Stimulated activated CD4-positive, alpha-beta T cell treated with anti-CD3 and anti-CD28 coated beads, Interleukin-1b, Interleukin-23, amount 100 ng/mL, for 1 hour (primary cell): ENCODE measurements at places on chromosomes 5 and 9.

- no peak for DNase-seq
These were observed 166.6 kb upstream of the S1PR3 start for GRCh38 chr9:88824711-88825110.

DNA sequence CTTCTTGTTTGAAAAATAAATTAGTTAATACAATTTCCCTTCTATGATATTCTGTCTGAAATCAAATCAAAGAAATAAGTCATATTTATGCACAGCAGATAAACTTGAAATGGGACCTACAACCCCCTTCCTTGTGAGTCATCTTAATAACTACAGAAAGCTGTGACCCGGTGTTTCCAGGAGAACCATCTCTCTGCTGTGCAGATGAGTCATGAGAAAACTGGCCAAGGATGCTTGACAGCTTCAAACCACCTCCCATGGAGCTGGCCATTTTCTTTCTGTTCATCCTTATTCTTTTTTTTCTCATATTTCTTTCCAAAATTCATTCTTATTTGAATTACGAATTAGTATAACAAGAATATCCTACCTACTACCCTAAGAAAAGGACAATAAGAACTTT lies 43.4 kb upstream of the NR4A3 start:
- DNase-seq, result no peak

- no peak for DNase-seq
These were observed 11.7 kb downstream of the MTREX start for GRCh38 chr5:55319491-55319890.

GRCh38 chr9:5593904-5594303 lies 35.0 kb upstream of the RIC1 start:
- DNase-seq, result no peak

- DNase-seq, result no peak
These were observed 52.7 kb downstream of the RXRA start for GRCh38 chr9:134378901-134379338.

- no peak for DNase-seq
These were observed 103.4 kb upstream of the RASEF start for GRCh38 chr9:83166372-83166771.

- DNase-seq, result no peak
These were observed 67.5 kb downstream of the SEMA6A start for GRCh38 chr5:116507051-116507537.

GRCh38 chr9:87650611-87651295 lies 75.2 kb upstream of the CTSL start:
- no peak for DNase-seq

DNA sequence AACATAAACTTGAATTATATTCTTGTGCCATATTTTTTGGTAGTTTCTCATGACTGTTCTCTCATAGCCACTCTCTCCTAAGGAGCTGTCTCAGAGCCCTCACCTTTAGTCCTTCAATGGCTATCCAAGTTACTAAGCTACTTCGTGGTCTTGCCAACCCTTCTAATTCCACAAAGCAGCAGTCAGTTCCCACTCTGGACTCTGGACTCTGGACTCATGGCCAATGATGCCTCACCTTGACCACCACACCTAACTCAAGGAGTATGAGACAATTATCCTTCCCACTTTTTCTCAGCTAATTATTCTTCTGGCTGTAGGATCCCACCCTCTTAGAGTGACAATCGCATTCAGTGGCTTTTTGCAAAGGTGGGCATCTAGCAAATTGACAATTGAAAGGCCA lies 42.2 kb downstream of the TUSC1 start:
- no peak for DNase-seq

GRCh38 chr9:99445371-99445891 lies 223.3 kb downstream of the SEC61B start:
- no peak for DNase-seq

GRCh38 chr9:130996205-130996604 lies 12.8 kb upstream of the LAMC3 start:
- no peak for DNase-seq

- no peak for DNase-seq
These were observed 165.6 kb upstream of the CCDC152 start for GRCh38 chr5:42591015-42591414.

GRCh38 chr5:37272511-37272910 lies 23.3 kb upstream of the CPLANE1 start:
- DNase-seq, result no peak

DNA sequence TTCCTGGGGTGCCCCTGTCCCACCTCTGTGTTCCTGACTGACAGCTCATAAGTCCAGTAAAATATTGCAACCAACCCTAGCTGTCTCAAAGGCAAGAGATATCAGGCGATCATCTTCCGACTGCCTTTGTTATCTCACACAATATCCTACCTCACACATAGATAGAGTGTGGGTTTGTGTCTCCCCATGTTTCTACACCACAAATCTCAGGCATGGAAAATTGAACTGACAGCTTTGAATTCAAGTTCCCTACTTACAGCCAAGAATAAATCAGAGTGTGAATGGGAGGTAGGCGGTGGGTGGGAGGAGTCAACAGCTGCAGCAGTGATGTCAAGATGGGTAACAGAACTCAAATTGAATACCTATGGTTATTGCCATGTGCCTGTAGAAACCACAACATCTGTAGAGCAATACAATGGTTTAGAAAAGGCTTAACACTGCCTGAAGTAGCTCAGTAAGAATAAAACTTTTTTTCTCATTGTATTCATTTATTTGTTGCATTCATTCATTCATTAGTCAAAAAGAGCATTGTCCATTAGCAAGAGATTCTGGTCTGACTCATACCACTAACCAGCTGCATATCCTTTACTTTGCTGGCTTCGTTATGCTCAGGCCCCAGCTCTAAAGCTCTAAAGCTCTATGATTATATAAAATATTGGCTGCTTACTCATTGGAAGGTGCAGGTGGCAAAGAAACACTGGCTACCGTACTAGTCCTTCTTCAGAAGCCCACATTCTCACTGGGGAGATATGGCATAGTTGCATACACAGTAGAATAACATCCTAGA lies 108.2 kb upstream of the DMAC1 start:
- DNase-seq, result no peak

GRCh38 chr5:83589786-83590185 lies 118.2 kb downstream of the VCAN start:
- no peak for DNase-seq

GRCh38 chr5:95087816-95088317 lies 197.0 kb downstream of the MCTP1 start:
- no peak for DNase-seq

DNA sequence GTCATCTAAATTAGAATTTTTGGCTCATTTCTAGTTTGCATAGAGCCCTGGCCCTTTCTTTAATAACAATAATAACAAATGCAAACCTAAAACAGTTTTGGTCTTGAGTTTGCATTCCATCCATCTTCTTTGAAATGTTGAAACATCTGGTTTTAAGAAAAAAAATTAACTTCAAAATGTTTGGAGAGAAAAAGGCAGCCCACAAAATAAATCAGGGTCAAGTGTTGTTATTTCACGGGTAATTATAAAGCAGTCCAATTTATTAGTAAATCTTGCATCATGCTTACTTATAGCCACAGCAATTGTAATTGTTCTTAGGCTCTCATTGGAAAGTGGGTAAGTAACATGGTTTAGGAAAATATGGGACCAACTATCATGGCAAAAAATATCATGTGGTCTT lies 247.0 kb upstream of the MEF2C start:
- DNase-seq, result no peak

- no peak for DNase-seq
These were observed 629 bp upstream of the CD74 start for GRCh38 chr5:150413176-150413901.

DNA sequence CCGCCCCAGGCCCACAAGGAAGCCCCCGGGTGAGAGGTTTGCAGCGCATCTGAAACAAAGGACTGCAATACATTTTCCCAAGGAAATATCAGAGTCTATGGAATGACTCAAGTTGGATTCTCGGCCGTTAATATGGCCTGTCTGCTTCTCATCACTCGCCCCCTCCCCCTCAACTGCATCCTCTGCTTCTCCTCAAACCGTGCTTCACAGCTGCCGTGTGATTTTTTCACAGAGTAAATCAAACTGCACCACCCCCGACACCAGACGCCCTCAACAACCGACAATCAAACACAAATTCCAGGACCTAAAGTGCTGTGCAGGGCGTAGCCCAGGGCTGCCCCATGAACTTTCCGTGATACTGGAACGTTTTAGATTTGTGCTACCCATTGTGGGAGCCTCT lies 176.9 kb downstream of the ROR2 start:
- DNase-seq, result no peak

GRCh38 chr9:21455320-21455719 lies 15.1 kb downstream of the IFNA1 start:
- no peak for DNase-seq

- no peak for DNase-seq
These were observed 498.1 kb upstream of the TNC start for GRCh38 chr9:115615821-115616665.

DNA sequence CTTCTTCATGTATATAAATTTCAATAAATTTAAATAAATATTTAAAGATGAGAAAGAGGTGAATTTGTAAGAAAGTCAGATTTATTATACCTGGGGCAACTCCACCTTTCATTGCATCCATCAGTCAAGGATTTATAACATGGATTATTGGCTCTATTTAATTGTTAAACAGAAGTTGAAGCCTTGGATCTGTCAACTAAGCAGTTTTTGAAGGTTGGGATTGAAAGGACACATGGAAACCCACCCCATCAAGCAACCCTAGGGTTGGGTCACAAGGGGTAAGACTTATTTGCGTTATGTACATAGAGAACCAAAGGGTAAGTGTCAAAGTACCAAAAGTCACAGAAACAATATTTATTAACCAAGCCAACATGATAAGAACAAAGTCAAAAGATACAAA lies 342.5 kb downstream of the ELAVL2 start:
- no peak for DNase-seq

- DNase-seq, result no peak
These were observed 283.8 kb upstream of the DMRT1 start for GRCh38 chr9:557601-558201.

GRCh38 chr5:79924936-79925893 lies 65.8 kb downstream of the MTX3 start:
- DNase-seq, result no peak

DNA sequence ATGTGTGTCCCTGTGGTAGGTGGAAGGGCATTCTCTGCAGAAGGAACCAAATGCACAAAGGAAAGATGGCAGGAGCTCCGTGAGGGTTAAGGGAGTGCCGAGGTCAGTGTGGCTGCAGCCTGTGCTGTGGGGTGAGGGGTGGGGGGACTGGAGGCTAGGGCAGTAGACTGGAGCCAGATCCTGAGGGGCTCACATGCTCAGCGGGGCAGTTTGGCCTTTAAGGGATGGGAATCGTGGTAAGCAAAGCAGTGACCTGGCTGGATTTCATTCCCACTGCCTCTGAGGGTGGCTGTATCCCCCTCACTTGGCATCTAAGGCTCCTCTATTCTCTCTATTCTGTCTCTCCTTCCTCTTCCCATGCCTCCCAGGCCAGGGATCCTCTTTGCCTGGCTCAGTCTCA lies 15.6 kb downstream of the PITX1 start:
- DNase-seq, result no peak

GRCh38 chr5:149935431-149935901 lies 9.1 kb downstream of the PDE6A start:
- DNase-seq, result no peak

GRCh38 chr5:9713356-9713755 lies 83.2 kb upstream of the TAS2R1 start:
- DNase-seq, result no peak

DNA sequence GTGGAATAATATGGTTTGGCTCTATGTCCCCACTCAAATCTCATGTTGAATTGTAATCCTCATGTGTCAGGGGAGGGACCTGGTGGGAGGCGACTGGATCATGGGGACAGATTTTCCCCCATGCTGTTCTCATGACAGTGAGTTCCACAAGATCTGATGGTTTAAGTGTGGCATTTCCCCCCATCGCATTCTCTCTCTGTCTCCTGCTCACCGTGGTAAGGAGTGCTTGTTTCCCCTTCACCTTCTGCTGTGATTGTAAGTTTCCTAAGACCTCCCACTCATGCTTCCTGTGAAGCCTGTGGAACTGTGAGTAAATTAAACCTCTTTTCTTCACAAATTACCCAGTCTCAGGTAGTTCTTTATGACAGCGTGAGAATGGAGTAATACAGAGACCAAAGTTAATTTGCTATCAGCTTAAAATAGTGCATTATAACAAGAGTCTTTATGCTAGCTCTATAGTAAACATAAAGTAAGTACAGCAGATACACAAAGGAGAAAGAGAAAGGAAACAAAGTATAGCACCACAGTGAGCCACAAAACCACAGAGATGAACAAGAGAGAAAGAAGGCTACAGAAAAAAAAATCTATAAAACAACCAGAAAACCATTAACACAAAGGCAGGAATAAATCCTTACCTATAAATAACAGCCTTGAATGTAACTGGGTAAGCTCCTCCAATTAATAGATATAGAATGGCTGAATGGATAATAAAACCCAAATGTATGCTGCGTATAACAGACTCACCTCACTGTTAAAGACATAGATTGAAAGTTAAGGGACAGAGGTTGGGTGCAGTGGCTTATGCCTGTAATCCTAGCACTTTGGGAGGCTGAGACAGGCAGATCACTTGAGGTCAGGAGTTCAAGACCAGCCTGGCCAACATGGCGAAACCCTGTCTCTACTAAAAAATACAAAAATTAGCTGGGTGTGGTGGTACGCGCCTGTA lies 39.7 kb downstream of the RAPGEF6 start:
- no peak for DNase-seq

GRCh38 chr5:369151-369868 lies 47.8 kb downstream of the AHRR start:
- DNase-seq, result no peak

- DNase-seq, result no peak
These were observed 99.5 kb downstream of the GHR start for GRCh38 chr5:42522783-42523182.

- DNase-seq, result no peak
These were observed 8.8 kb upstream of the NHP2 start for GRCh38 chr5:178162481-178162880.

- no peak for DNase-seq
These were observed 87.4 kb downstream of the ZNF608 start for GRCh38 chr5:124658867-124659557.

GRCh38 chr5:68033029-68033428 lies 182.5 kb upstream of the PIK3R1 start:
- DNase-seq, result no peak

GRCh38 chr9:4182831-4183230 lies 117.0 kb downstream of the GLIS3 start:
- DNase-seq, result no peak

DNA sequence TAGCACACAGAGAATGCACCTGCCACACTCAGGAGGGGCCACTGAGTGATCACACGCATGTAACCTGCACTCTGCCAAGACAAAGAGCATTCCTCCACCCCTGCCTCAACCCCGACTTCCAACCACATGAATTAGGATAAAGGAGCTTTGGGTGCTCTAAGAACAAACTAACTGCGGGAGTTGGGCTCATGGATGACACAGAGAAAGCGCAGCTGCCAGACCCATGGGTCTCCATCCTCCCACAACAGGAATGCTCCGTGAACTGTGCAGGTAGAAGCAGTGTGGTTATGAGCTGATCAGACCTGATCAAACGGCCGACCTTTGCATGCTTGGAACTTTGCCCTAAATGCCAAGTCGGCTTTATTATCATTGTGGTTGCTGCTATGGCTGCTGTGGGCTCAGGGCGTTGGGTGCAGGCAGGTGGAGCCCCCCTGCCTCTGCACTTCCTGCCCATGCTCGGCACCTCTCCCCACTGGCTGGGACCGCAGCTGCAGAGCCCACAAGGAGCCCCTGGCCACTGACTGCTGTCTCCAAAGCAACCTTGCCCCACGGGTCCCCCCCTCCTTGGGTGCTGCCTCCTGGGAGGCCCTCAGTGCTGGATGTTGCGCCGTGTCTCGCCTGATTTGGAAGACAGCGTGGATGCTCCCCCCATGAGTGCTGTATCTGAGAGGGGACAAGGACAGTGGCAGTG lies 2.6 kb upstream of the SLC6A3 start:
- no peak for DNase-seq

- no peak for DNase-seq
These were observed 15.6 kb downstream of the TEX53 start for GRCh38 chr9:114641967-114642366.
